Activated T-helper 1 cell treated with anti-CD3 and anti-CD28 coated beads, Interleukin-12 subunit alpha, Interleukin-12 subunit beta, Interleukin-2, Interleukin-4 antibody, amounts not matched to agents 30 ng/mL and 10 ng/mL and 1 ng/mL, durations not matched to agents 14 hours and 24 hours and 36 hours (primary cell): ENCODE measurements at places on chromosomes 12 and 14. TPM values are rescaled to one million over a fixed set of nuclear protein-coding genes. Genes with fewer than 3 reads are reported as not detected.

Gene RNASE4
- 0.34 and 0.39 TPM in 2 replicates for total RNA-seq

Gene DEGS2
- 0.31 and 1.1 TPM in 2 replicates for total RNA-seq

Gene MANSC4
- not detected in 2 replicates for total RNA-seq

Gene MRPS35
- total RNA-seq: 59.8 and 72.2 TPM in 2 replicates

- H3K4me1 ChIP-seq: no peaks in the 10 kb centered on the region
- no peak for DNase-seq
- H3K27me3 ChIP-seq: no peaks in the 10 kb centered on the region
- no peak overlapping the region for H3K4me3 ChIP-seq
- no peaks in the 10 kb centered on the region for H3K36me3 ChIP-seq
- H3K27ac ChIP-seq: no peak overlapping the region
These were observed 246.4 kb downstream of the RPL10L start for GRCh38 chr14:46404865-46405811.

DNA sequence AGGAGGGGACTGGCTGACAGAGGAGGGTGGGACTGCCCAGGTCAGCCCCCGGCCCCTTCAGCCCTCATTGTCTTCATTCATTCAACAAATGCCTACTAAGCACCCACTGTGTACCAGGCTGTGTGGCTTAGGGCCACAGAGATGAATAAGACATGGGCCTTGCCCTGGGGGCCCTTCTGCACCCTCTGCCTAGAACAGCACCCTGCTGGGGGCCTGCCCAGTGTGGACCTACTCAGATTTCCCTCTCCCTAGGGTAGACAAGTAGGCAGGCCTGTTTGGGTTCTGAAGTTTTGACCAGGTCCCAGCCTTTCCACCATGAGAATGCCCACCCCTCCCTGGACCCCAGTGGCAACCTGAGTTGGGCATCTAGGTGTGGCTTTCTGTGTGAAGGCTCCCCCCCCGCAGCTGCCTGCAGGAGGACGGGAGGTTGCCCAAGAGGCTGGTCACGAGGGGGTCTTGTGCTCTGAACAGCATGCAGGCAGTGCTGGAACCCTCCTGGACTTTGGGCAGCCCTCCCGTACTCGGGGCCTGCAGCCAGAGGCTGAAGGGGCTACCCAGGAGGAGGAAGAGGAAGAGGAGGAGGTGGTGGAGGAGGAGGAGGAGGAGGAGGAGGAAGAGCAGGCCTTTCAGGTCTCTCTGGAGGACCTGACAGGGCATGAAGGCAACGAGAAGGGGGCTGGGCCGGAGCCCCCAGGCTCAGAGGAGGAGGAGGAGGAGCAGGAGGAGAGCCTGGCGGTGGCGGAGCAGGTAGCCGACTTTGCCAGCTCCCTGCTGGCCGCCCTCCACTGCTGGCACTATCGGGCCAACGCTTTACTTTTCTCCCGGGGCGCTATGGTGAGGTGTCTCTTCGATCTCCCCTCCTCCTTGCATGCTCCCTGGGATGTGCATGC is 33.4 kb downstream of the PLEKHG3 start:
- no peak for DNase-seq
- peaks cover 18% of the 10 kb centered on the region for H3K4me1 ChIP-seq
- H3K4me3 ChIP-seq: no peak overlapping the region
- H3K36me3 ChIP-seq: peaks cover 17% of the 10 kb centered on the region
- no peaks in the 10 kb centered on the region for H3K27me3 ChIP-seq

GRCh38 chr14:94119071-94119470 is 8.5 kb downstream of the IFI27 start:
- H3K27ac ChIP-seq: no peak overlapping the region
- peaks cover 8% of the 10 kb centered on the region for H3K27me3 ChIP-seq
- no peak overlapping the region for H3K4me3 ChIP-seq
- no peak for DNase-seq
- H3K4me1 ChIP-seq: peaks cover 12% of the 10 kb centered on the region

Gene KCNC2
- not detected in 2 replicates for total RNA-seq

GRCh38 chr12:6383572-6384498 is at the start of gene LTBR:
TSS of gene LTBR (plus strand) at chr12:6384162. CDS start at chr12:6384359, 197 bp downstream.
- no peaks in the 10 kb centered on the region for H3K4me1 ChIP-seq

- no peaks in the 10 kb centered on the region for H3K4me1 ChIP-seq
- H3K27me3 ChIP-seq: no peaks in the 10 kb centered on the region
- H3K36me3 ChIP-seq: peaks cover 2% of the 10 kb centered on the region
- no peak overlapping the region for H3K4me3 ChIP-seq
- no peak overlapping the region for H3K27ac ChIP-seq
These were observed 82.7 kb downstream of the ADCK1 start for GRCh38 chr14:77882636-77883035.
